ENCODE measurements at places on chromosomes 2 and 18. TPM values are rescaled to one million over a fixed set of nuclear protein-coding genes. Genes with fewer than 3 reads are reported as not detected.

DNA sequence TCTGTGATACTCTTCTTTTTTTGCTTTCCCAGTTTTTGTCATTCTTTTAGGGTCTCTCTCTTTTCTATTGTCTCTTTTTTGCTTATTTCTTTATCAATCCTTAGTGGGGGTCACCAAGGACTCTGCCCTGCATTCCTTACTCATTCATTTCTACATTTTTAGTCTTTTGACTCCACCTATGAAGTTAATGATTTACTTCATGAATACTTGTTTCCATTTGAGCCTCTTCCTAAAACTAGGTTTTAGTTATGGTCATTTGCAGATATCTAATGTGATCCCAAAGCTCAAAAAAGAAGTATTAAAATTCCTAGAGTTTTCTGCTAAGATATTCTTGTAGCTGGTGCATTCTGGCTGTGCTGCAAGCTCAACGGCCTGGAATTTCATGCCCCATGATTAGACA lies 149.3 kb upstream of the AQP4 start:
- no peak overlapping the region for H3K4me3 ChIP-seq
- H3K36me3 ChIP-seq = no peaks in the 10 kb centered on the region
- DNase-seq = no peak
- H3K4me1 ChIP-seq = no peaks in the 10 kb centered on the region
- H3K27me3 ChIP-seq = no peaks in the 10 kb centered on the region

GRCh38 chr2:151024696-151025251 lies 236.9 kb downstream of the RBM43 start:
- no peak overlapping the region for H3K27ac ChIP-seq
- DNase-seq = no peak
- H3K4me1 ChIP-seq = peaks cover 4% of the 10 kb centered on the region
- no peaks in the 10 kb centered on the region for H3K36me3 ChIP-seq
- peaks cover 16% of the 10 kb centered on the region for H3K27me3 ChIP-seq

DNA sequence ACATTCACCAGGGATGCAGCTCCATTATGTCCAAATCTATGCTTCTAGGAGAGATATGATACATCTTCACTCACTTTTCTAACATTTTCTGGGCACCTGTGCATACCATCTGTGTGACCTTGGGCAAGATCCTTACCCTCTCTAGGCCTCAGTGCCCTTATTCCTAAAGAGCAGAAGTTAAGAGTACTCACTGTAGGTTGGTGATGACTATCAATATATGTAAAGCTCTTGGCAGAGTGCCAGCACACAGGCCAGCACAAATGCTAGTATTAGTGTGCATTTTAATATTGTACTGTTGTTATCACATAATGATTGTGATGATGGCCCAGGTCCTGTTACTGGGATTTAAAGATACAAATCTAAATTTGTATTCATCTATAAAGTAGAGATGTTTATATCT lies 199.2 kb downstream of the RAD51AP2 start:
- no peak overlapping the region for H3K4me3 ChIP-seq
- no peaks in the 10 kb centered on the region for H3K4me1 ChIP-seq
- no peaks in the 10 kb centered on the region for H3K27me3 ChIP-seq
- no peak overlapping the region for H3K27ac ChIP-seq
- H3K36me3 ChIP-seq = no peaks in the 10 kb centered on the region

DNA sequence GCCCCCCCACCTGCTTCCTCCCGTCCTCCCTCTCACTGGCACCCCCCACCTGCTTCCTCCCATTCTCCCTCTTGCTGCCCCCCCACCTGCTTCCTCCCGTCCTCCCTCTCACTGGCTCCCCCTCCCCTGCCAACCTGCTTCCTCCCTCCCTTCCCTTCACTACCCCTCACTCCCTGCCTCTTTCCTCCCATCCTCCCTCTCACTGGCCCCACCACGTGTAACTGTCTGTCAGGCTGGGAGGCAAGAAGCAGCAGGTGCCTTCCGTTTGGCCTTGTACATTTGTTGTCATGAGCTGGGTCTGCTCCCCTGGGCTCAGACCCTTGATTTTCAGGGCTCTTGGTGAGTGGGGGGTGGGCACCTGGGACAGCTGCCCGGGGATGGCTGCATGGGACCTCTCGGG lies 19.1 kb downstream of the RTP5 start:
- no peak overlapping the region for H3K4me3 ChIP-seq
- peaks cover 19% of the 10 kb centered on the region for H3K4me1 ChIP-seq
- H3K36me3 ChIP-seq = peaks cover 5% of the 10 kb centered on the region
- H3K27ac ChIP-seq = no peak overlapping the region
- DNase-seq = no peak
- H3K27me3 ChIP-seq = no peaks in the 10 kb centered on the region

- no peak for DNase-seq
- no peak overlapping the region for H3K4me3 ChIP-seq
- H3K27me3 ChIP-seq = peaks cover 13% of the 10 kb centered on the region
Observed at GRCh38 chr2:216752855-216753505, 57.6 kb upstream of the IGFBP5 start.

KCNG3 gene
- total RNA-seq = not detected

CRYGC gene
- not detected for total RNA-seq

- DNase-seq = no peak
- H3K4me3 ChIP-seq = no peak overlapping the region
- H3K4me1 ChIP-seq = peaks cover 11% of the 10 kb centered on the region
Observed at GRCh38 chr2:46340740-46341420, 43.7 kb downstream of the EPAS1 start.

- peaks cover 24% of the 10 kb centered on the region for H3K27me3 ChIP-seq
- H3K36me3 ChIP-seq = peaks cover 2% of the 10 kb centered on the region
- H3K27ac ChIP-seq = no peak overlapping the region
- H3K4me3 ChIP-seq = no peak overlapping the region
Observed at GRCh38 chr2:7878786-7879482, 802.9 kb upstream of the ID2 start.

- DNase-seq = no peak
- H3K27me3 ChIP-seq = peaks cover 22% of the 10 kb centered on the region
- H3K4me3 ChIP-seq = no peak overlapping the region
- no peak overlapping the region for H3K27ac ChIP-seq
- peaks cover 2% of the 10 kb centered on the region for H3K36me3 ChIP-seq
Observed at GRCh38 chr2:10535703-10536102, 87.6 kb upstream of the ODC1 start.

SIX3 gene
- total RNA-seq = not detected

DNA sequence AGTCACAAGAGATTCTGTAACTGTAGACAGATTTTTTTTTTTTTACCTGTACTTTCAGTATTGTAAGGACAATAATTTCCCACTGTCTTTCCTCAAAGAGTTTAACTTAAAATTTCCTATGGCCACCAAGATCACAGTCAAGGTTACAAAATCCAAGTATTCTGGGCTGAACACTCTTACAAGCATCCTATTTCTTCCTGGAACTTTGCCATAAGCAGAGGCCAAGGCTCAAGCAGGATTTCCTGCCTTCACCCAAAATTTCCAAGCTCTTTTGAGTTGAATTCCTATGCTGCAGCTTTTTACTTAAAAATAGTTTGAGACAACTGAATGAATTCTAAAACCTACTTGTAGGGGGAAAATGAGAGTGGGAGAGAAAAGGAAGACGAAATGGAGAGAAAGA lies 299.4 kb downstream of the ZNF516 start:
- H3K4me3 ChIP-seq = no peak overlapping the region
- H3K4me1 ChIP-seq = no peaks in the 10 kb centered on the region
- no peak for DNase-seq
- H3K36me3 ChIP-seq = no peaks in the 10 kb centered on the region
- no peak overlapping the region for H3K27ac ChIP-seq

GRHL1 gene
- total RNA-seq = 0.60 TPM

DNA sequence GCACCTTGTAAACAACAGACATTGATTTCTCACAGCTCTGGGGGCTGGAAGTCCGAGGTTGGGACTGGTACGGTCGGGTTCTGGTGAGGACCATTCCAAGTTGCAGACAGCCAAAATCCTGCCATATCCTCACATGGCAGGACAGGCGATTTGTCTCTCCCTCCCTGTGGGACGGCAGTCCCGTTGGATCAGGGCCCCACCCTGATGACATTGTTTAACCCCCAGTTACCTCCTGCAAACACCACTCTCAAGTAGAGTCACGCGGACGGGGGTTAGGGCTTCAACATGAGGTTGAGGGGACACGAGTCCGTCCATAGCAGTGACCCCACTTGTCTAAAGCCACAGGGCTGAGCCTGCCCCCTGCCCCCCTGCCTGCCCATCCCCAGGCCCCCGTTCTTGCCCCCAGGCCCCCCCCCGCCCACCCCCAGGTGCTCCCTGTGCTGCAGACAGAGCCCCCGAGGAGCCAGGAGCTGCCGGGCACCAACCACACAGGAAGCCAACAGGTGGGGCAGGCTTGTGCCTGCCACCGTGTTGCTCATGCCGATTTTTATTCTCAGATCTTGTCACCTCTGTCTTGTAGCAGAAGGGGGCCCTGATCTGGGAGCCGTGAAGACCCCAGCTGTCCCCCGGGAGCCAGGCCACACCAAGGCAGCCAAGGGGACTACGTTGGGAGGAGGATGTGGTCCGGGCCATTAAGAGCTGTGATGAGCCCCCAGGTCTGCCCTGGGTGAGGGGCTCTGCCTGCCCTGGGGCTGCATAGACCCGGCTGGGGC lies 82.2 kb downstream of the NFATC1 start:
- peak overlapping the region; percentile 45 for H3K27ac ChIP-seq
- DNase-seq = no peak
- no peaks in the 10 kb centered on the region for H3K27me3 ChIP-seq
- H3K36me3 ChIP-seq = no peaks in the 10 kb centered on the region
- no peak overlapping the region for H3K4me3 ChIP-seq

- peaks cover 8% of the 10 kb centered on the region for H3K4me1 ChIP-seq
- peaks cover 4% of the 10 kb centered on the region for H3K36me3 ChIP-seq
- no peak for DNase-seq
- H3K4me3 ChIP-seq = no peak overlapping the region
- peaks cover 68% of the 10 kb centered on the region for H3K27me3 ChIP-seq
Observed at GRCh38 chr2:129893244-129893643, 86.2 kb upstream of the RAB6C start.

GMCL1 gene
- total RNA-seq = 25.1 TPM

Measured in T-helper 17 cell (primary cell).